ENCODE measurements at places on chromosomes 11 and 22. TPM values are rescaled to one million over a fixed set of nuclear protein-coding genes. Genes with fewer than 3 reads are reported as not detected.

DNA sequence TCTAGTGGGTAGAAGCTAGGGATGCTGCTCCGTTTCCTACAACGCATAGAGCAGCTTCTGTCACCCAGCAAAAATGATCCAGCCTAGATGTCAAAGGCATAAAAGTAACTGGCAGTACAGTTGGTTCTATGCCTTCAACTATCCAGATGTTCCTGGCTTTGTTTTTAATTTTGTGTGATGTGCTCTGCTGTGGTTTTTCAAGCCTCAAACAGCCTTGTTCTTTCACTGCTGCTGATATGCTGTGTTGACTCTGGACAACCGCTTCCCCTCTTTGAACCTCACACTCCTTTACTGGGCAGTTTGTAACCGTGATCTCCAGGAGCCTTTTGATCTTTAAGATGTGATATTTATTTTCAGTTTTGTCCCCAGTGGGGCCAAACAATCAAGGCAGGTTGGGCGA, 116.4 kb downstream of the SEZ6L start:
- H3K4me1 ChIP-seq, result peaks cover 4% of the 10 kb centered on the region
- peaks cover 5% of the 10 kb centered on the region for H3K27me3 ChIP-seq
- no peak overlapping the region for H3K4me3 ChIP-seq
- DNase-seq, result no peak
- H3K27ac ChIP-seq, result no peak overlapping the region

GRCh38 chr22:39706376-39707140, 136.0 kb downstream of the CACNA1I start:
- no peaks in the 10 kb centered on the region for H3K36me3 ChIP-seq
- H3K27me3 ChIP-seq, result peaks cover 34% of the 10 kb centered on the region
- H3K4me3 ChIP-seq, result no peak overlapping the region
- H3K4me1 ChIP-seq, result peaks cover 3% of the 10 kb centered on the region
- H3K27ac ChIP-seq, result no peak overlapping the region
- no peak for DNase-seq

- H3K27ac ChIP-seq, result no peak overlapping the region
These were observed 7.6 kb upstream of the VPS37C start for GRCh38 chr11:61168800-61169199.

GRCh38 chr11:40094954-40095353, 1364.5 kb downstream of the LRRC4C start:
- H3K27ac ChIP-seq, result no peak overlapping the region
- no peak overlapping the region for H3K4me3 ChIP-seq
- no peaks in the 10 kb centered on the region for H3K4me1 ChIP-seq
- no peaks in the 10 kb centered on the region for H3K27me3 ChIP-seq
- DNase-seq, result no peak
- no peaks in the 10 kb centered on the region for H3K36me3 ChIP-seq

GRCh38 chr11:59997800-59998199, 19.2 kb upstream of the OOSP4B start:
- no peaks in the 10 kb centered on the region for H3K4me1 ChIP-seq
- H3K27ac ChIP-seq, result no peak overlapping the region
- no peaks in the 10 kb centered on the region for H3K27me3 ChIP-seq
- H3K4me3 ChIP-seq, result no peak overlapping the region
- no peak for DNase-seq

GRCh38 chr11:99069856-99070444, 49.2 kb downstream of the CNTN5 start:
- peaks cover 17% of the 10 kb centered on the region for H3K4me1 ChIP-seq
- peak; percentile 10 for DNase-seq
- no peaks in the 10 kb centered on the region for H3K27me3 ChIP-seq
- H3K27ac ChIP-seq, result no peak overlapping the region
- H3K4me3 ChIP-seq, result peak overlapping the region; percentile 43
- no peaks in the 10 kb centered on the region for H3K36me3 ChIP-seq

GRCh38 chr22:37443086-37443485, 15.8 kb upstream of the ELFN2 start:
- H3K36me3 ChIP-seq, result peaks cover 1% of the 10 kb centered on the region
- H3K27me3 ChIP-seq, result peaks cover 27% of the 10 kb centered on the region
- H3K4me3 ChIP-seq, result no peak overlapping the region
- no peaks in the 10 kb centered on the region for H3K4me1 ChIP-seq
- no peak for DNase-seq
- H3K27ac ChIP-seq, result no peak overlapping the region

The ZBTB16 gene
- 29.6 TPM for total RNA-seq

DNA sequence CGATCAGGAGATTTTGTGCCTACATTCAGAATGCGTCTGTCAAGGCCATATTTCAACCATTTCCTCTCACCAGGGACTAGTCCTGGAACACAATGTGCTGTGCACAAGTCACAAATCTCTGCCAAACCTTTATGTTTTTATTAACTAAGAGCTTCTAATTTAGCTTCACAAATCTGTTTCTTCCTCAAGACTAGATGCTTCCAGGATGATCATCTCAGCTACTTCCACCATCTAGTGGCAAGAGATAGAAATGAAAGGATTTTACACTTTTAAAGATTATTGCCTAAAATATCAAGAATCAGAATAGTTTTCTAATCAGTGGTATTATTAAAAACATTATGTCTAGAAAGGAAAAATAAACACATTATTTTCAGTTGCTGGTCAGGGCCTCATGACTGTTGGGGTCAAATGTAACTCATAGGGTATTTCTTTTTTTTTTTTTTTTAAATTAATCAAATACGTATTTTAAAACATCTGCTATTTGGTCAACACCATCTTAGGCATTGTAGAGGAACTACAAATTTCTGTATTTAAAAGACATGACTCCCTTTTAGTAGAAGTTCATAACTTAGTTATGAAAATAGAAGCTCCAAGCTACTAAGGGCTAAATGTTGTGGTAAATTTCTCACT, 1102.6 kb downstream of the DLG2 start:
- no peaks in the 10 kb centered on the region for H3K4me1 ChIP-seq
- H3K36me3 ChIP-seq, result no peaks in the 10 kb centered on the region
- H3K4me3 ChIP-seq, result no peak overlapping the region
- no peak for DNase-seq

DNA sequence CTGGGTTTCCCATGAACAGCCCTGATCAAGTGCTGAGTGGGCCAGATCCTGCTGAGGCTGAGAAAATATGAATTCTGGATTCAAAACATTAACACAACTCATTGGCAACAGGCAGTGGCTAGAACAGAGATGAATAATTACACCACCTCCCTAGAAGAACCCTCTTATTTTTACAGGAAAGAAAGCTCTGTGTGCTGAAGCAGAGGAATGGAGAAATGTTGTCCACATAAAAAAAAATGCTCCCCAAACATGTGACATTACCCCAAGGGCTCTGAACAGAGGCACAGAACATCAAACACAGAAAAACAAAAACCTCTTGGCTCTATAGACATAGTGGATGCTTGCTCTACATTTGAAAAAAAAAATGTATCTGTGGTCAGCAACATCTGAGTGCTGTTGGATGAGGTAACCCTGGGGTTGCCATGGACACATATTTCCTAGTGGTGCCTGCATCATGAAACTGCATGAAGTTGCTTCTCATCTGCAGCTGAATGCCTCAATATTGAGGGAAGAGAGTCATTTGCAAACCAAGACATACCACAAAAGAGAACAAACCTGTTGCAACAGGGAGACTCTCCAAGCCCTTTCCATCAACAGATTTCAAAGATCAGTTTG, 98.8 kb downstream of the SNX19 start:
- no peak overlapping the region for H3K4me3 ChIP-seq
- H3K36me3 ChIP-seq, result no peaks in the 10 kb centered on the region
- peaks cover 11% of the 10 kb centered on the region for H3K27me3 ChIP-seq
- DNase-seq, result no peak

DNA sequence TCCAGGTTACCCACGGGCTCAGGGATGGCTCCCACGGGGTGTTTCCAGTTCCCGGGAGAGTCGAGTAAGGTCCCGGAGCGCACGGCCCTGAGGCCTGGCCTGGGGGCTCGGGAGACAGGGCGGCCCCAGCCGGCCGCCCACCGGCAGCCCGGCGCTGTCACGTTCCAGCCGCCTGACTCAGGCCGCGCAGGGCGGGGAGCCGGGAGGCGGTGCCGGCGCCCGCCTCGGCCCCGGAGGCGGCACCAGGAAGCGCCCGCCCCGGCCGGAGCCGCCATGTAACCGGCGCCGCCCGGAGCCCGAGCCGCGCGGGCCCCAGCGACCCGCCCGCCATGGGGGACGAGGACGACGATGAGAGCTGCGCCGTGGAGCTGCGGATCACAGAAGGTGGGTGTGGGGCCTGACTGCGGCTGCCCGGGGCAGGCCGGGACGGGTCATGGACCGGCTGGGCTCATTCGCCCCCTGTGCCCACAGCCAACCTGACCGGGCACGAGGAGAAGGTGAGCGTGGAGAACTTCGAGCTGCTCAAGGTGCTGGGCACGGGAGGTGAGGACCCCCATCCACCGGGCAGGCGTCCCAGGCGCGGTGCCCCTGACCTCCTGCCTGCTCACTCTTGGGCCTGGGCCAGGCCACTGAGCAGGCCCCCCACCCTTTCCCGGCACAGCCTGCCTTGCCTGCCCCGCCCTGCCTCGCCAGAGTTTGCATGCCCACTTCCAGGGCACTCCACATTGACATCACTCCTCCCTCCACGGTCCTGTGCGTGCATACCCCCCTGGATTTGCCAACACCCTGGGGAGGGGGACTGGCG, at the start of gene RPS6KA4:
TSS of gene RPS6KA4 (plus strand) at position 256 of the 805 bp plus-strand sequence. CDS start at position 330, 74 bp downstream.
- peaks cover 5% of the 10 kb centered on the region for H3K4me1 ChIP-seq
- H3K27me3 ChIP-seq, result peaks cover 3% of the 10 kb centered on the region
- no peak for DNase-seq
- no peak within 1 kb of the TSS for H3K27ac ChIP-seq

- H3K27me3 ChIP-seq, result peaks cover 83% of the 10 kb centered on the region
- DNase-seq, result peak; percentile 69
- no peak overlapping the region for H3K4me3 ChIP-seq
- no peaks in the 10 kb centered on the region for H3K4me1 ChIP-seq
These were observed 36.6 kb upstream of the VPREB1 start for GRCh38 chr22:22207845-22208564.

GRCh38 chr11:45917286-45917622, 423 bp downstream of the PEX16 start:
- no peaks in the 10 kb centered on the region for H3K27me3 ChIP-seq
- DNase-seq, result no peak
- H3K36me3 ChIP-seq, result no peaks in the 10 kb centered on the region
- H3K4me3 ChIP-seq, result peak overlapping the region; percentile 95
- H3K27ac ChIP-seq, result peak overlapping the region; percentile 98
- H3K4me1 ChIP-seq, result peaks cover 22% of the 10 kb centered on the region

The OTUB1 gene
- total RNA-seq, result 122 TPM

DNA sequence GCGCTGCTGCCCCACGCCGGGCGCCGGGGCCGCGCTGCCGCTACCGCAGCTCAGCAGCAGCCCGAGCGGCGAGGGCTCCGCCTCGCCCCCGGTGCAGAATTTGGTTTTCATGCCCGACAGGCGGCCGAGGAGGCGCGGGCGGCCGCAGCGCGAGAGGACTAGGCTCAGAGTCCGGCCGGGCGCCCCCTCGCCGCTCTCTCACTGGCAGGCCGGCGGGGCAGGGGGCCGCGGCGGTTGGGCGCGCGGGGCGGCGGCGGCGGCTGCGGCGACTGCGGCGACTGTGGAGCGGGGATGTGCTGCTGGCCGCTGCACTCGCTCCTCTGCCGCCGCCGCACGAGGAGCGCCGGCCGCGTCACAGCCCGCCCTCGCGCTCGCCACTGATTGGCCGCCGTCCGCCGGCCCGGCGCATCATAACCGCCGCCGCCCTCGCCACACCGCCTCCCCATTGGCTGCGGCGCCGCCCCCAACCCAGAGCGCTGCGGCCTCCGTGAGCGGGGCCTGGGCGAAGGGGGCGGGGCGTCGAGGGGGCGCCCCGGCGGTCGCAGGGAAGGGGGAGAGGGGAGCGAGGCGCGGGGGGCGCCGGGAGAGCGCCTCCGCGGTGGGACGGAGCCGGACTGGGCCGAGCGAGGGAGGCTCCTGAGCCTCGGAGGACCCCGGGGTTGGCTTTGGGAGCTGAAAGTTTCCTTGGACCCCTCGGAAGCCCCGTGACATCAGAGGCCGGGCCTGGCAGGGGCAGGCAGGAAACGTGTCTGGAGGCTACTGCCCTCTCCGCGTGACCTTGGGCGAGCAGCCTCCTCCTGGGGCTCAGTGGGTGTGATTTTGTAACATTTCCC, at the start of gene CHKA:
TSS of gene CHKA (minus strand) at position 322 of the 833 bp plus-strand sequence. CDS start at position 111, 211 bp downstream.
- no peaks in the 10 kb centered on the region for H3K27me3 ChIP-seq
- H3K27ac ChIP-seq, result peak within 1 kb of the TSS; percentile 97
- DNase-seq, result peak; percentile 84
- H3K4me3 ChIP-seq, result peak within 1 kb of the TSS; percentile 84

GRCh38 chr11:33842236-33842915, 49.5 kb downstream of the LMO2 start:
- no peak overlapping the region for H3K4me3 ChIP-seq
- H3K36me3 ChIP-seq, result no peaks in the 10 kb centered on the region
- H3K27me3 ChIP-seq, result peaks cover 12% of the 10 kb centered on the region

GRCh38 chr11:16554361-16554760, 184.1 kb upstream of the C11orf58 start:
- H3K27me3 ChIP-seq, result peaks cover 3% of the 10 kb centered on the region
- no peak overlapping the region for H3K27ac ChIP-seq
- no peaks in the 10 kb centered on the region for H3K36me3 ChIP-seq
- no peak overlapping the region for H3K4me3 ChIP-seq
- H3K4me1 ChIP-seq, result no peaks in the 10 kb centered on the region

GRCh38 chr22:33180356-33180755, 122.2 kb upstream of the SYN3 start:
- peaks cover 4% of the 10 kb centered on the region for H3K27me3 ChIP-seq
- no peaks in the 10 kb centered on the region for H3K36me3 ChIP-seq
- H3K27ac ChIP-seq, result no peak overlapping the region
- no peaks in the 10 kb centered on the region for H3K4me1 ChIP-seq
- no peak for DNase-seq

Data from progenitor cell of endocrine pancreas (in vitro differentiated cells).